ENCODE measurements at places on chromosomes 12 and 14.

DNA sequence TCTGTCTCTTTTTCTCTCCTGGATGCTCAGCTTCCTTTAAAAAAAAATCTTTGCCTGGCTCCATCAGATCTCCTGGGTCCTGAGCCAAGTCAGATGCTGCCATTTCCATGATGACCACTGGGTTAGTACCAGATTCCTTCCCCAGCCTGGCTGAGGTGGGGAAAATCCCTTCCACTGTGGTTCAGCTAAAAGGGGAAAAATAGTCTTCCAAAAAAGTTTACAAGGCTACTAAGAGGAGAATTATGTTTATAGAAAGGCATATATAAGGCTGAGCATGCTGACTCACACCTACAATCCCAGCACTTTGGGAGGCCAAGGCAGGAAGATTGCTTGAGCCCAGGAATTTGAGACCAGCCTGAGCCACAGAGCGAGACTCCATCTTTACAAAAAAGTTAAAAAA, 28.4 kb upstream of the GAS2L3 start:
- no peak for DNase-seq

- no peak for DNase-seq
These were observed 40.8 kb downstream of the ANO6 start for GRCh38 chr12:45256721-45257120.

DNA sequence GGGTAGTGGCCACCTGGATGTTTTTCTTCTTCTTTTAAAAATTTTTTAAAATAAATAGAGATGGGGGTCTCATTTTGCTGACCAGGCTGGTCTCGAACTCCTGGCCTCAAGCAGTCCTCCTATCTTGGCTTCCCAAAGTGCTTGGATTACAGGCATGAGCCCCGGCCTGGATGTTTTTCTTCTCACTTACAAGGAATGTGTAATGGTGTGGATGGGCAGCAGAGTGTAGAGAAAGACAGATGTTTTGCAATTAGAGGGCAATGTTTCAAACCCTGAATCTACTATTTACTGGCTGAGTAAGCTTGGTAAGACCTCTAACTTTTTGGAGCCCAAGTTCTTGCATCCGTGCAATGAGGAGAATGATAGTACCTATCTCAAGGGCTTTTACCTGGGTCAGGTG, 48.1 kb downstream of the ADCK1 start:
- no peak for DNase-seq

DNA sequence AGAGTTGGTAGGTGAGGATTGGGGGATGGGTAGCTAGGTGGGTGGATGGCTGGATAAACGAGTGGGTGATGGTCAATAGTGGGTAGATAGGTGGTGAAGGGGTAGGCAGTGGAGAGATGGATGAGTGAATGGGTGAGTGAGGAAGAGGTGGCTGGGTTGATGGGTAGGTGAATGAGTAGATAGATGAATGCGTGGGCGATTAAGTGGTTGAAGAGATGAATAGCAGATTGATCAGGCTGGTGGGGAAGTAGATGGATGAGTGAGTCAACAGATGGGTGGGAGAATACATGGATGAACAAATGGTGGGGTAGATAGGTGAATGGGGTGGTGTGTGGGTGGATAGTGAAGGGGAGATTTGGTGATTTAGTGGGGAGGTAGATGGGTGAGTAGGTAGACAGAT, 51.1 kb downstream of the SYNE3 start:
- no peak for DNase-seq

- peak; percentile 63 for DNase-seq
These were observed 155.4 kb downstream of the DIO2 start for GRCh38 chr14:80055667-80056496.

DNA sequence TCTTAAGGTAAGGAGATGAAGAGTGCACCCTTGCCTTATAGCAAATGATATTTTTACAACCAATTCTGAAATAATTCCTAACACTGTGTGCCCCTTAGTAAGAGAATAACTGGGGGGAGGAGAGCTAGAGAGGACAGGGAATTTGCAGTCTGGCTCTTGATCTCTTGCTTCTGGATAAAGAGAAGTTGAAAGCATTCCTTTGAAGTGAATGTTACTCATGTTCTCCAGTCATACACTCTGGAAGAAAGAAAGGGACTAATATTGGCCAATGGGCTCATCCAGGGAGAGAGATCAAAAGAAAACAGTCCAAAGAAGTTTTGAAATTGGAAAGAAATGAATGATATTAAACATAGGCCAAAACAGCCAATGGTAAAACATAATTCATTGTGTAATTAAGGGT, 25.3 kb downstream of the C12orf75 start:
- DNase-seq: peak; percentile 41

- no peak for DNase-seq
These were observed 455.3 kb upstream of the ATP2B1 start for GRCh38 chr12:90163975-90164374.

GRCh38 chr14:68137704-68138619, 318.4 kb downstream of the RAD51B start:
- DNase-seq: peak; percentile 97

DNA sequence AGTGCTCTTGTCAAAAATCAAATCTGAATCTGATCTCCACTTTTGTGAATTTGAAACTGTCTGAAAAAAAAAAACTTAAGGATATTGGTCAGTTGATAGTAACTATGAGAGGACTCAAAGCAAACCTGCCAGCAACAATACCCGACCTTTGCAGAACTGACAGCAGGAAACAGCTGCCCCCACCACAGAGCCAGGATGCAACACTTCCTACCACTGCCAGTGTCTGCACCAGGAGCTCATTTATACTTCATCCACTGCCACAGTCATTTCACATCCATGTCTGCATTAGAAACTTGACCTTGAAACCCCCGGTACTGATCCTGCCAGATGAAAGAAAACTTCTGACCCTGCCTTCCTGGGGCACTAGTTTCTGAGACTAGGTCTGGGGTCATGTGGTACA, 27.4 kb upstream of the RXYLT1 start:
- DNase-seq: no peak

- DNase-seq: peak; percentile 70
These were observed 42.2 kb upstream of the MANSC4 start for GRCh38 chr12:27822076-27822712.

GRCh38 chr12:16034136-16034817, 123.1 kb downstream of the DERA start:
- no peak for DNase-seq

DNA sequence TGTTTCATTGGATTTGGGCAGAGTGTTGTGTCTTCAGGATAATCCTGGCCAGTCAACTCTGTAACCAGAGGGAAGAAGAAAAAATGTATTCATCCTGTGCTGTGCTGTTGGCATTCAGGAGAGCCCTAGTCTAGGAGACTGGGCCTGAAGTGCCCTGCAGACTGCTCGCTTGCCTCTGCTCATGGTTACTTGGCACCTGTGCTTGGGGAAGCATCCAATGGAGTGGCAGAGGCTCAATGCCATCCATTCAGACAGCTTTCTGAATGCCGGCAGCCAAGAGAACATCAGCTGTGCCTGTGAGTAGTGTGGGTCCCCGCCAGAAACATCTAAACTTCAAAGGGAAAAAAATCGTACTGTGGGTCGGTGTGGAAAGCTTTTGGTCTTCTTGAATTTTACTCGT, 124.2 kb downstream of the SRGAP1 start:
- no peak for DNase-seq

DNA sequence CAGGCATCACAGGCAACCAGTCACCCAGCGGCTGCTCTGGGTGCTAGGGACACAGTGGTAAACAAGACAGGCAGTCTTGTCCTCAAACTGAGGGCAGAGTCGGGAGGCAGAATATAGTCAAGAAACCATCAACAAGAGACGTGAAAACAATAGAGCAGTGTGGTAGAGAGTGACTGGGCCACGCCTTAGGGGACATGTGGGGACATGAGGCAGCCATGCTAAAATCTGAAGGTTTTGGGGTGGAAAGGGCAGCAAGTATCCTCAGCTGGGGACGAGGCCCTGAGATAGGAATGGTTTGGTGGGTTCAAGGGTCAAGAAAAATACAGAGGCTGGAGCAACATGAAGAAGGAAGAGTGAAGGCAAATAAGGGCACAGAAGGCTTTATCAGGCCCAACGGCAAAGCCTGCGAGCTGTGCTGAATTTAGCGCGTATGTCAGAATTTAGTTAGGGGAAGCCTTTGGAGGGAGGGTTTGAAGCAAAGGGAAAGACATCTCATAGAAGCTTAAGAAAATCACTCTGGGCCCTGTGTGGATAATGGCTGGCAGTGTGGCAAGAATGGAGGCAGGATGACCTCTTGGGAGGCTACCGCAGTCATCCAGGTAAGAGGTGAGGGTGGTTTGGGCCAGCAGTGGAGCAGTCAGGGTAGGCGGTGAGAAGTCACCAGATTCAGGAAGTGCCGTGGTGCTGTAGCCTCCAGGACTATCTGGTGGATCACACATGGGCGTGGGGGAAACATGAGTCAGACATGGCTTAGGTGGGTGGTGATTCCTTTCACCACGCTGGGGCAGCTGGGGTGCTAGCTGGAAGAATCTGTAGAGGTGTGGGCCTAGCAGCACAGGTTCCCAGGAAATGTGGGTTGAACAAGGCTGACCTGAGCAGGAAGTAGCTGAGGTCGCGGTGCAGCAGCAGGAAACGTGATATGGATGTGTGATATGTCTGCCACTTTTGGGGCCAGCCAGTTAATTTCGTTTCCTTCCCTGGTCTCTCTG, 3.0 kb downstream of the EVL start:
- no peak for DNase-seq

DNA sequence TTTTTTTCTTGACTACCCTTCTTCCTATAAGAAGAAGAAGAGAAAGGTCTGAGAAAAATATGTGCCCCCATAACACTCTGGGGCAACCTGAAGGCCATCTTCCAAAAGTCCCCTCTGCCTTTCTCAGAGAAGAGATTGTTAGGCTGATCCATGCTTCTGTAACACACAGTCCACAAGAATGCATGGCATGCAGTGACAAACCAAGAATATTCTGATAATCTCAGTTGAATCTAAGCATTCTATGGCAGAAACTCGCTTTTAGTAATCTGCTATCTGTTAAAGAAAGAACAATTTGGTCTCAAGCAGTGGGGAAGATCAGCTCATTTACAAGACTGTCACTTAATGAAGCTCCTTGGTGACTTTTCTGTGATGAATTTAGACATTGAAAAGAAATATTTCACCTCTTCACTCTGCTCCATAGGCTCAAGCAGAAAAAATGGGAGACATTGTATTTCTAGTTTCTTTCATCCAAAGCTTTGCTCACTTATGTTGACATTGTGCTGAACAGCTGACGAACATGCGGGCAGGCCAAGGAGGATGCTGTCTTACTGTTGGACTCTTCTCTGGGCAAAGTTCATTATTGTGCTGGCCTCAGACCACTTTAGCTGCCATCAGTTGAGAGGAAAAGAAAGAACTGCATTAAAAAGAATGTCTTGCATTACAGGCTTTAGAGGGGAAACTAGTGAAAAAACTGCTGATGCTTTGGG, 957.1 kb downstream of the DIO2 start:
- DNase-seq: peak; percentile 33

Measured in mesenchymal stem cell (in vitro differentiated cells and primary cell).